ENCODE measurements at places on chromosomes 3 and 15.

DNA sequence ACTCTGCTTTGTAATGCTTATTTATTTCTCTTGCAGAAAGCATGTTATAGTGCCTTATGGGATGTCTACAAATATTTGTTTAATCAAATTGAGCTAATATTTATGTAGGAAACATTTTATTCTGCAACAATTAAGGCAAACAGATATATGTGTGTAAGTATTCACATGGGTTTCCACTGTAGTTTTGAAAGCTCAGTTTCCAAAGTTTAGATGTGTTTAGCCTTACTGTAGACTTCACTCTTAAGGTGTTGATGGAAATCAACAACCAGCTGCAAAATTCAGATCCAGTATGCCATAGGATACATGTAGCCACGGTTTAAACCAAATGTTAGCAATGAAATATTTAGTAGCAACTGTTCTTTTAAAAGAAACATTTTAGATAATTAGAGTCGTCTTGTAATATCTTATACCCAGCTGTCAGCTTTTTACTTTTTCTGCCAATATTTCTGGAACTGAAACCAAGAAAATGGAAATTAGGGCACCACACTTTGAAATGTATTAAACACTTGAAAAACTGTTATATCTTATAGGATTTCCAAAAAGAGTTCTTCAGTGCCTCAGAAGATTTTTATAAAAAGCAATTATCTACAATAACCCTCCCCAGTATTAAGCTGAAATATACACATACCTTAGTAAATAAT, 18.5 kb downstream of the PIK3CA start:
- no peak for DNase-seq

DNA sequence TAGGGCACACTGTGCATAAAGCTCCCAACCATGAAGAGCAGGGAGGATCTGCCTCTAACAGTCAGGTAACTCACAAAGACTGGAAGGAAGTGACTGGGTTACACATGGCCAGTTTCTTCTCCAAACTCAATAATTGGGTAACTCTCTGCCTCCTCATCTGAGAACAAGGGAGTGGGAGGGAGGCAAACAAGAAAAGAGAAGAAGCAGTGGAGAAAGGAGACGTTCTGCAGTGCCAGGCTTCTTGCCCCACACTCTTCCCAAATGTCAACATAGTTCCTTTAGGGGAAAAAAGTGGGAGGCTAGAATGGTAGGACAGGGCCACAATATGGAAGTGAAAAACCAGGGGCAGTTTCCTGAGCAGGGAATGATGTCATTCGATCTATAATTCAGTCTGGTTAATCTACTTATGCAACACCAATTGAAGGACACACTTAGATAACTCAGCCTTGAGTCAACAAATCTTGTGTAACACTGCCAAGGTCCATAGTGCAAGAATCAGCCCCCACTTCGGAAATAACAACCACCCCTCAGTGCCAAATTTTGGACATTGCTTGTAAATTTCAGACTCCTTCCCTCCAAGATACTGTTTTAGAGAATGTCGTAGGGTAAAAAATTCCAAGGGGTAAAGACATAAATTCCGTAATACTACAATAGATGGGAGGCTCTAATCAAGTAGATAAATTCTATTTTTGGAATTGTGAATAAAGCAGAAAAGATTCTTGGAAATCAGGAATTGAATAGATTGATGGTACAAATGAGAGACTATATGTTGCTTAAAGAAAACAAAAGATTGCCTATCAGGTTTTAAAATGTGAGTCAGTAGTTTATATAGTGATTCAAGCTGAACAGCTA, 143.0 kb downstream of the LPP start:
- no peak for DNase-seq

GRCh38 chr3:40396406-40396805, 9.4 kb downstream of the ENTPD3 start:
- no peak for DNase-seq

GRCh38 chr3:126539558-126540250, 15.7 kb downstream of the CHST13 start:
- DNase-seq = no peak

- DNase-seq = no peak
These were observed 52.7 kb downstream of the MB21D2 start for GRCh38 chr3:192864941-192865340.

GRCh38 chr15:63045465-63045840, 2.9 kb downstream of the TPM1 start:
- no peak for DNase-seq

- no peak for DNase-seq
These were observed 28.9 kb downstream of the TNFAIP8L3 start for GRCh38 chr15:51065781-51066180.

- no peak for DNase-seq
These were observed 3.7 kb upstream of the DLL4 start for GRCh38 chr15:40925495-40925862.

DNA sequence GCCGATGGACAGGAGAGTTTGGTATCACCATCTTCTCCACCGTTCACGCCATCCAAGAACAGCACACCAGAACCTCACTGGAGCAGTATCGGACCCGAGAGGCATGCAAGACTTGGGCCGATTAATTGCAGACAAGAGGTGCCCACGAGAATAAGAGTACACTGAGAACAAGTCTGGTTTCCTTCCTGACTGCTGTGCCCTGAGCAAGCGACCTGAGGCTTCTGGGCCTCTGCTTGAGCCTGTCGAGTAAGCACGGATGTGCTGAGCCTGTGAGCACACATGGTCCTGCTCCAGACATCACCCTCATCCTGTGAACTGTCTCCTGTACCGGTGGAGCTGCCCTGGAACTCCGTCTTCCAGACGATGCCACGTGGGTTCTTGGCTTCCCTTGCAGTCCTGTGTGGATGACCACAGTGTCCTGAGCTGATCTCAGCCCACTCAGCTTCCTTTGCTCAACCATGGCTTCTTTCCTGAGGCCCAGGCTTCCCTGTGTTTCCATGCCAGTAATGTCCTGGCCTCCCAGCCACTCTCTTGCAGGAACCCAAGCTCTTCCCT, 34.3 kb upstream of the SNRPA1 start:
- no peak for DNase-seq

DNA sequence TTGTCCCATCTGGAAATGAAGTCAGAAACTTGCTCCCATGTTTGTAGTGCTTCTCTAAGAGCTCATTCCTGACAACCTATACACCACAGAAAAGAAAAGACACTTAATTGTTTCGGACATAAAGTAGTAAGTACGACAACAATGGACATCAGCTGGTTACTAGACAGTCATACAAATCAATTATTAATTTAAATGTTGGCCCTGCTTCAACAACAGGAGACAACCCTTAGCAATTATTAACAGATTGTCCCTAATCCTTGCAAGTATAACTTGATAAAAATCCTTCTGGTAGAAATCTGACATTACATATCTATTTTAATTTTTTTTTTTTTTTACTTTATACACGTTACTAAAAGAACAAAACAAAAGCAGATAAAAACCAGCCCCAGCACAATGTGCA, 29.8 kb downstream of the ERICH6 start:
- no peak for DNase-seq

DNA sequence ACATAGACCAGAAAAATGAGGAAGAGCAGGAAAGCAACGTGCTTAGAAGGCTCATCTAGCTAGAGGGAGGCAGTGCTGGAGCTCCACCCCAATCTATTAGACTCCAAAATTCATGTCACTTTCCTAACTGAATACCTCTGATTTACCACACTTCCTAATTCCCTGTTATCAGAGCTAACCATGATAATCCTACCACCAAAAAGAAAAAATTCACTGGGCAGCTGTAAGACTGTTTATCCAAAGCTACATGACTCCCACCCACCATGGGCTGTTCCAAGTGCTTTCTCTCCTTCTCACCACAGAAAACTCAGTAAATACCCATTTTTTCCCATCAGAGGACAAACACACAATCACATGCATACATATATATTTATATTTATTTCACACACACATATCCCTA, 479.5 kb upstream of the WNT5A start:
- DNase-seq = no peak

DNA sequence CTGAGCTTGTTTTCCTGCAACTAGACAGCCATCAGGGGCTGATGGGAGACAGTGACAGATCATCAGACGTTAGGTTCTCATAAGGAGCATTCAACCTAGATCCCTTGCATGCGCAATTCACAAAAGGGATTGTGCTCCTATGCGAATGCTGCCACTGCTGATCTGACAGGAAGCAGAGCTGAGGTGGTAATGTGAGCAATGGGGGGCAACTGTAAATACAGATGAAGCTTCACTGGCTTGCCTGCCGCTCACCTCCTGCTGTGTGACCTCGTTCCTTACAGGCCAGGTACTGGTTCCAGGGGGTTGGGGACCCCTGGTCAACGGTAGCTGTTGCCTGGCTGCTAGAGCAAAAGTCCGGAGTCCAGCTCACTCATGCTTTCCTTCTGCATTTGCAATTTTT, 26.4 kb upstream of the KCNAB1 start:
- no peak for DNase-seq

GRCh38 chr15:58585693-58586443, 154.1 kb downstream of the LIPC start:
- peak; percentile 8 for DNase-seq

Data from GM12864 (cell line).